ENCODE measurements at places on chromosomes 3 and 15. TPM values are rescaled to one million over a fixed set of nuclear protein-coding genes. Genes with fewer than 3 reads are reported as not detected.

DNA sequence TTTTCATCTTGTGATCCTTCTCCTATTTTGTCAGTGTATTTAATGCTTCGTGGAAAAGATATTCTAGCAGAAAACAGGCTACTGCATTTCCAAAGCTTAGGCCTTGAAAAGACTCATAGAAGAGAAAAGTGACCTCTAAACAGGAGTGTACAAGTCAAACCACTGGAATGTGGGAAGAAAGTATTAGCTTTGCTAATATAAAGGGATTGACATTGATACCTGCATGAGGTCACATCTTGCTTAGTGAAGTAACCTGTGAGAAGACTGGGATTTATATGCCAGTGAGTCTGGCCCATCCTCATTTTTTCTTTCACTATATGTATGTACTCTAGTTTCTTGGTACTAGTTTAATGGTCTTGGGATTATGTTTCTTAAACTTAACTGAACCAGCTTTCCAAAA, 132.9 kb upstream of the TMC3 start:
- no peak for DNase-seq

- DNase-seq = no peak
Observed at GRCh38 chr15:100722551-100723314, 120.3 kb downstream of the ASB7 start.

DNA sequence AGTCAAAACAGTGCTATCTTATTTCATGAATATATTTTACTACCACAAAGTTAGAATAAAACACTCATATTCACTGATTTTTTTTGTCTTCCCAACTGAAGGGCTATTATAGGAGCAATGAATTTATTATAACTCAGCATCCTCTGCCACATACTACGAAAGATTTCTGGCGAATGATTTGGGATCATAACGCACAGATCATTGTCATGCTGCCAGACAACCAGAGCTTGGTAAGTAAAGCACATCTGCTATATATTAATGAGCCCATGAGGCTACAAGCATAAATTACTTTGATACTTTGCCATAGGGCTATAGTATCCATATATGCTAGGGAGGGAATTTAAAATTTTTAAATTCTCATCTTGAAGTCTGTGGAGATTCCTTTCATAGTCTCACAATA, 95.9 kb downstream of the FEZF2 start:
- no peak for DNase-seq

DNA sequence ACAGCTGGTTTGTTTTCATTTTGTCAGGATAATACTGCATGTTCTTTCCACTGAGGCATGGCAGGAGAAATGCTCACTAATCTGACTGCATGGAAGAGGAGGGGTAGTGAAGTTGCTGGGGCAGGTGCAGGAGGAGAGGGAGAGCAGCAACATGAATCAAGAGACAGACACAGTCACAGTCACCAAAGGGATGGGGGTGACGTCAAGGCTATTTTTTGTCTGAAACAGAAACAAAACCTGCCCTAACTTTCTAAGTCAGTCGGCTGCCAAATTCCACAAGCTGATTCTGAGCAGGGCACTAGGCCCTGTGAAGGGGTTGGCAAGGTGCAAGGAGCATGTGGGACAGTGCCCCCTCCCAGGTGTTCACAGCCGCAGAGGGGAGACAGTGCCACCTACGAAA, 186.6 kb upstream of the NSMCE3 start:
- DNase-seq = no peak

Gene GOLGA6D
- not detected for total RNA-seq

DNA sequence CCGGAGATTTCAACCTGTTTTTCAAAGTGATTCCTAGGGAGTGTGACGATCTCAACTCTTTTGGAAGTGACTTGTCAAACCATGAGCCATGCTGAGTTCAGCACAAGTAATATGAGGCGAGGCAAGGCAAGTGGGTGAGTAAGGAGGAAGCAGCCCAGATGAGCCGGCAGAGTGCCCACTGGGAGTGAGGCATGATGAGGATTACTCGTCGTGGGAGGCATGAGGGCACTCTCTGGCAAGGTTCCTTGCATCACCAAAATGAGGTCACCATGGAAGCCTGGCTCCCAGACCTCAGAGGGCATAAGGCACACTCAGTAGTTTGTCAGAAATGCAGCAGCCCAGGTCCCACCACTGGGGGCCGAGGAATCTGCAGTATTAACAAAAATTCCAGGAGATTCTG, 636.1 kb downstream of the MAGI1 start:
- DNase-seq = peak; percentile 97

Gene DUOX1
- total RNA-seq = under 0.01 TPM

DNA sequence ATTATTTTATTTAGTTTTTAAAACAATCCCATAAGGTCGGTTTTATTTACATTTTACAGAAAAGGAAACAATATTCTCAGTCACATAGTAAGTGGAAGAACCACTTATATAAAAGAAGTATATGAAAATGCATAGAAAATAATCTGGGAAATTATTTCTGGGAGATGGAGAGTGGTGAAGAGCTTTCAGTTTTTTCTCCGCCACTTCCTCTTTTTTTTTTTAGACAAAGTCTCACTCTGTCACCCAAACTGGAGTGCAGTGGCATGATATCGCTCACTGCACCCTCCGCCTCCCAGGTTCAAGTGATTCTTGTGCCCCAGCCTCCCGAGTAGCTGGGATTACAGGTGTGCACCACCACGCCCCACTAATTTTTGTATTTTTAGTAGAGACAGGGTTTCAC, 21.2 kb downstream of the RAD51 start:
- no peak for DNase-seq

DNA sequence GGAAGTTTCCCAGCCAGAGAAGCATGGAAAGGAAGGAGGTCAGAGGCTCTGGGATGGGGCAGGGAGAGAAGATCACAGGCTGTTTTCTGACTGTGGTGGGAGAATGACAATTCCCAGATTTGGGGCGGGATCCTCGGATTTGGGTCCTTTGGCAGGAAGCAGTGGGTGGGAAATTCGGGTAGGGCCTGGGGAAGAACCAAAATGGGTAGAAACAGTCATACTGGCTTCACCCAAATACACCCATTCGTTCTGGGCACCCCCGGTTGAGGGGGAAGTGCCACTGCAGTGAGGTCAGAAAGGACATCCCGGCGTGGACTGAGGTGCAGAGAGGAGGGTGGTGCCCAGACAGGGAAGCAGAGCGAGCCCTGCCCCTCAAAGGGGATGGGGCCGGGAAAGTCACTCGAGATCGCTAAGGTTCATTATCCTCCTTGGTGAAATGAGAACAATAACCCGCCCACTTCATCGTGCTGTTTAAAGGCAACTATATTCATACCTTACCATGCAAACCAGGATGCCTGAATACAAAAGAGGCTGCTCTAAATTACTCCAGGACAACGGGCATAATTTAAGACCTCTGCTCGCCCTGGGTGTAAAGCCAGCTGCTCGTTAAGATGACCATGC, 28.8 kb downstream of the TNK2 start:
- no peak for DNase-seq

DNA sequence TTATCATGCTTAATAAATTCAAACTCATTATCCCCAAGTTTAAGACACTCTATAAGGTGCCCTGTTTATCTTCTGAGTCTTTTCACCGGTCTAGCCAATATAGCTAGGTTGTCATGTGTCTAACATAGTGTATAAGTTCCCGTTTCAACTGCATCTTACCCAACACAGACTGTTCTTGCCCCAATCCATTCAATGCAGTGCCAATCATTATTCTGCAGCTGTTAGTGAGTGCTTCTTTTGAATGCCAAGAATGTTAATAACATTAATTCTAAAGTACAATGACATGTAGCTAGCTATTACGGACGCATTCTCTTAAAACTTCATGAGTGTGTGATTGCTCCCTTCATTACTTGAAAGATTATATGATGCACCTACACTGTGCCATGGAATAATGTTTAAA, 646.4 kb upstream of the NR2F2 start:
- DNase-seq = peak; percentile 68

- peak; percentile 80 for DNase-seq
Observed at GRCh38 chr3:151838574-151839312, 24.8 kb downstream of the AADAC start.

GRCh38 chr3:37147666-37148065, 26.7 kb downstream of the LRRFIP2 start:
- no peak for DNase-seq

- DNase-seq = peak; percentile 60
Observed at GRCh38 chr15:89971592-89971997, 29.5 kb upstream of the ZNF710 start.

DNA sequence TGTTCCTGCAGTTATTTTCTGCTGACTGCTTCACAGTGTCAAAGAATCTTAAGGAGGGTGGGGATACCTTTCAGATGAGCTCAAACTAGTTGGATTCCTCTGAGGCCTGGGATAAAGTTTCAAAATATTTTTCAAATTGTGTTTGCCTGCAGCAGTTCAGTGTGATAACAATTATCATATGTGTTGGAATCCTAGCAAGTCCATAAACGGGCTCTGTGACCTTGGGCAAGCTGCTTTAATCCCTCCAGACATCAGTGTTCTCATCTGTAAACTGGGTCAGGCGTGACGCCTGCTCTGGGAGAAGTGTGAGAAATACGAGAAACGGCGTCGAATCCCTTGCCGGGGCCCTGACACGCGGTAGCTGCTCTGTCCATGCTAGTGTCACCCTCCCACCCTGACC, 153.5 kb downstream of the UACA start:
- no peak for DNase-seq

DNA sequence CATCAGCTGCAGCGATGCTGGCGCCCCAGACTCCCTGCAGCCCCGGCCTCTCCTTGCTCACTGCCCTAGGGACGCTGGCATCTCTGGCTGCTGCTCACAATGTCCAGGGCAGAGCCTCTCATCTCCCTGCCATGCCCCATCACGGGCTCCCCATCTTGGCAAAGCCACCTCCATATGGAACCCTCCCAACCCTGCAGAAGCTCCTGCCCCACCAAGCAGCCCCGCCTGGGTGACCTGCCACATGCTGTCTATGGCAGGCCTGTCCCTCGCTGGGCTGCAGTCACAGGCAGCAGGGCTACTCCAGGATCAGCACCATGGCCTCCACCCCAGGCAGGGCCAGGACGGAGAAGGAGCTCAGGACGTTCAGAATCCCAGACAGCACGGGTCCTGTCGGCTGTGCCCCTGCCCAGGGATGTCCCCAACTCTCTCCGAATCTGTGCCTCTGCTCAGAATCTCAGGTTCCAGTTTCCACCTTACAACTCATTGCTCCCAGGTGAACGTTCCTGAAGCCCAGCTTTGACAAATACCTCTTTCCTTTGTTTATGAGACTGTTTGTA, 58.4 kb downstream of the PLXNA1 start:
- DNase-seq = no peak

- DNase-seq = no peak
Observed at GRCh38 chr3:11602886-11603527, 40.7 kb downstream of the VGLL4 start.

DNA sequence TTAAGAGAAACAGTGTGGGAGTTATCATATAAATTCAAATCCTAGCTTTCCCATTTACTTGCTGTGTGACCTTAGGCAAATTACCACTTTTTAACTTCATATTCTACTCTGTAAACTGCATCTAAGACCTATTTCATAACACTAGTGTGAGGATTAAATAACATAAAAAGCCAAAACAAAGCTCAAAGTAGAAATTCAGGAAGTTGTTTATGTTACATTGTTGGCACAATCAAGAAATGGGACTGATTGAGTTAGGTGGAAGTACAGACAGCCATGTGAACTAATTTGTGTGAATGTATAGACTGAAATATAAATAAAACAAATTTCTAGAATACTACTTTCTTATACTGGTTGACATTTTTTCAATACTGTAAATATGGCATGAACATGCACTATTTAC, 131.7 kb downstream of the STAG1 start:
- DNase-seq = no peak

DNA sequence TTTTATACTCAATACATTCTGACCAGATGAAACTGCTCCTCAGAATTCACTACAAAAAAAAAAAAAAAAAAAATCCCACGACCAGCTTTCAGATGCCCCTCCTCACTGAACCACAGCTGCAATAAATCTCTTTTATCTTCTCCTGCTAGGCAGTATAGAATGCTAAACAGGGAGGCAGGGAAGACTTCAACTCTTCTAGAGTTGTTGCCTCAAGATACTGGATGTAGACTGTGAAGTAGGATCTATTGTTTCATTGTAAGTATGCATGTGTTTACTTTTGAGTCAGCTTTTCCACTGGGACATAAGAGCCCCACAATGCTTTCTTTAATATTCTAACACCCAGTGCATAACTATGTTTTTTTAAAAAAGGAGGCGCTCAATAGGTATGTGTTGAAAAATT, 401.4 kb downstream of the TBL1XR1 start:
- no peak for DNase-seq

DNA sequence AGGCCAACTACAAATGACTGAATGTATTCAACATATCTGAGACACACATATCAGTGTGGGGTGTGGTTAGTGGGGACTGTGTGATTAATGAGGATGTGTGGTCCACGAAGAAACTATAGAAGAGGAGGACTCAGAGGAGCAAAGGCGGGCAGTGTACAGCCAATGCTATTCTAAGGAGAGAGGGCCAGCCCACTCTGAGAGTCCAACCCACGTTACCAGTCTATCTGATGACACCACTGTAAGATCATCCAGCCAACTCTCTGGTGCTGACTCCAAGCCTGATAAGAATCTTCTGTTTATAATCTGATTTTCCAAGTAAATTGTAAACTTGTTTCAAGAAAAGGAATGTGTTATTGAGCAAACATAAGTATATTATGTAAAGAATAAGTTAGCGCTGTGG, 47.2 kb downstream of the MCF2L2 start:
- DNase-seq = peak; percentile 87

DNA sequence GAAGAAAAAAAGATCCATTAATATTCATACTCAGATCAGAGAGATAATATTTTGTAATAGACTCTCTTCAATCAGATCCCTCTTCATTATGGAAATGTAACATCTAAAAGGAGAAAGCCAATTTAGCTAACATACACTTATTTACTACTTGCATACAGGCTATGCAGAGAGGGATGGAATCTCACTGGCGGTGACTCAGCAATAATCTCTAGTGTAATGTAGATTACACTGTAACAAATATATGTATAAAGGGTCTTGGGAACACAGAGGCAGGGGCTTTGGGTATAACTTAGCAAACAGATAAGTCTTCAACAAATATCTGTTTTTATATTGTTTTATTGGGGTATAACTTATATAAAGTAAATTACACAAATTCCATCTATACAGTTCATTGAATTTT, 69.6 kb downstream of the CGNL1 start:
- no peak for DNase-seq

DNA sequence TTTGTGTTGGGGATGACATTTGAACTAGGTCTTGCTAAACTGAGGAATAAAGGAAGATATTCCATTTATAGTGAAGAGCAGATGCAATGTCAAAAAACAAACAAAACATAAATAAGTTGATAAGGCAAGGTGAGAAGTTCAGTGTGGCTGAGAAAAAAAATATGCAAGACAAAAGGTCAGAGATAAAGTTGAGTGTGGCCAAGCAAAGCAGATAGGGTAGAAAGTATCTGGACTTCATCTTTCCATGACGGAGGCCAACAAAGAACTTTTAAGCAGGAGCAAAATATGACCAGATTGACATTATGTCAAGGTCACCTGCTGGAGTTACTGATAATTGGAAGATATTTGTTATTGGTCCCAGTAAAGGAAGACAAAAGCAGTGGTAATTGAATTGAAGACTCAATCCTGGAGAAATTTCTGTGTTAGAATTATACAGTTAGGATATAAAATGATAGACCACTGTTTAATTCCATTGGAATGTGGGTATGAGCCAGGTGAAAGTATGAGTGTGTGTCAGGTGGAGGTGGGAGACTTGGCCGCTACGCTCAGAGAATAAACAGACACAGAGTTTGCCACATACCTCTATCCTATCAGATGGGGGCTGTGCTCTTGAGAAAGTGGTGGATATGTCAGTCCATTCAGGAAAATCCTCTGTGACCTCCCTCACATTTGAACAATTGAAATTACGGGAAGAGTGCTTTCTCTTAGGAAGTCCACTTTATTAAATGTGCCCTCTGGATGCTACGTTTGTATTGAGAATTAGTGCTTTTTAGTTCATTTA, 28.1 kb downstream of the ADIPOQ start:
- no peak for DNase-seq
